Pancreas (tissue), 10 donors: ENCODE measurements at places on chromosomes 1 and 21.
A peak's percentile ranks its signal among the peaks of the same experiment; 100 is the strongest.

DNA sequence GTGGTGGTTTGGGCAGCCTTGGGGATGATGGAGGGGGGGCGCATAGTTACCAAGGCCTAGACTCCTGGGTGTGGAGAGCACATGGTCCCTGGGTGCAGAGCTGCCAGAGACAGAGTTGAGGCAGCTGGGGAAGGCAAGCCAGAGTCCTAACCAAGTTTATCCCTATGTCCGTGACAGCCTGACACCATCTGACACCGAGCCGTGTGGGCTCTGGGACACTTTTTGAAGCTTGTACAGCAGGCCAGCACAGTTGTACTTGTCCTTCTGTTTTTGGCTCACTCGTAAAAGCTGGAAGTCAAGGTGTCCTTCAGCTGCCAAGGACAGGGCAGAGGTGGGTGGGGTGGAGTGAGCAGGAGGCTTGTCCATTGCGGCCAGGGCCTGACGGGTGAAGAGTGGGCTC is 28.5 kb downstream of the SLC26A9 start:
- H3K36me3 ChIP-seq, result no peaks in the 10 kb centered on the region
- no peak for DNase-seq
- H3K27me3 ChIP-seq, result no peaks in the 10 kb centered on the region
- no peak overlapping the region for H3K27ac ChIP-seq
- H3K4me3 ChIP-seq, result no peak overlapping the region

GRCh38 chr1:17865912-17866739 is 111.0 kb downstream of the ACTL8 start:
- H3K4me3 ChIP-seq, result no peak overlapping the region
- DNase-seq, result no peak
- no peak overlapping the region for H3K27ac ChIP-seq

DNA sequence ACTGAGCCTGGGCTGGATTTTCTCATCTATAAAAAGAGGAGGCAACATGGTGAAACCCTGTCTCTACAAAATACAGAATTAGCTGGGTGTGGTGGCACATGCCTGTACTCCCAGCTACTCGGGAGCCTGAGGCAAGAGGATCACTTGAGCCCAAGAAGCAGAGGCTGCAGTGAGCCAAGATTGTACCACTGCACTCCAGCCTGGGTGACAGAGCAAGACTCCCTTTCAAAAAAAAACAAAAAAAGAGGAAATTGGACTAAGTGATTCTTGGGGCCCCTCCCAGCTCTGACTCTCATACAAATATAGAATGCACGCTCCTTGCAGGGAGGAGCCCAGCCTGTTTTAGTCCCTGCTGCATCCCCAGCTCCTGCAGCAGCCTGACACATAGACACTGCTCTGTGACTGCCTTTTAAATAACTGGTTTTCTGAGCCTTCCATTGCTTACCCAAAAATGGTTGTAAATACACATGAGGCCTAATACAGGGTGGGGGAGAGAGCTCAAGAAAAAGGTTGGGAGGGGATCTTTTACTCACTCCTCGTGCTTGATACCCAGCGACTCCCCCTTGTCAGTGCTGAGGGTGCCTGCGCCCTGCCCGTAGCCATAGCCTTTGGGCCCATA is 17.2 kb downstream of the CSRP1 start:
- H3K27me3 ChIP-seq, result no peaks in the 10 kb centered on the region
- peaks cover 19% of the 10 kb centered on the region for H3K4me1 ChIP-seq

- DNase-seq, result no peak
- no peaks in the 10 kb centered on the region for H3K36me3 ChIP-seq
- H3K4me3 ChIP-seq, result no peak overlapping the region
- no peaks in the 10 kb centered on the region for H3K4me1 ChIP-seq
- H3K27ac ChIP-seq, result no peak overlapping the region
- H3K27me3 ChIP-seq, result no peaks in the 10 kb centered on the region
Observed at GRCh38 chr1:1603671-1604373, 3.9 kb upstream of the FNDC10 start.

DNA sequence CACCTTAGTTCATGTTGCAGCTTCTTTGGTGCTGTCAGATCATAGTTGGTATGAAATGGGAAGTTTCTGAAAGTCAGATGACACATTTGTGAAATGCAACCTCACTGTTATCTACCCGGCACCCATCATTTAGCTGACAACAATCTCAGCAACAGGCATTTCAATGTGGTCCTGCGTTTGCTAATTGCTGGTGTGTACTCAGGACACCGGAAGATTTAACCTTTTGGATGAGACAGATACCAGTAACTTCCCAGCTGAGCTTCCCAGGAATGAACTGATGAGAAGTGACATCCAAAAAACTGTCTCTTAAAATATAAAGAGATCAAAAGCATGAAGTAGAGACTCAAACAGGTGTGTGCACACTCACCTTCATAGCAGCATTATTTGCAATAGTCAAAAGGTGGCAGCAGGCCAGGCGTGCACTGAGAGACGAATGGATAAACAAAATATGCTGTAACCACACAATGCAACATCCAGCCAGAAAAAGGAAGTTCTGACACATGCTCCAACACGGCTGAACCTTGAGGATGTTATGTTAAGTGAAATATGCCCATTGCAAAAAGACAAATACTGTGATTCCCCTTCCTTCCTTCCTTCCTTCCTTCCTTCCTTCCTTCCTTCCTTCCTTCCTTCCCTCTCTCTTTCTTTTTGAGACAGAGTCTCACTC is 7.9 kb upstream of the CLDN14 start:
- no peaks in the 10 kb centered on the region for H3K36me3 ChIP-seq
- no peaks in the 10 kb centered on the region for H3K4me1 ChIP-seq
- H3K4me3 ChIP-seq, result no peak overlapping the region
- H3K27ac ChIP-seq, result no peak overlapping the region

GRCh38 chr21:42218836-42219605 is at the start of gene ABCG1:
ABCG1 (plus strand) TSS chr21:42219140; CDS start chr21:42219263, 123 bp downstream.
- no peaks in the 10 kb centered on the region for H3K4me1 ChIP-seq
- H3K36me3 ChIP-seq, result no peaks in the 10 kb centered on the region
- peak; percentile 53 for DNase-seq
- no peaks in the 10 kb centered on the region for H3K27me3 ChIP-seq
- H3K4me3 ChIP-seq, result peak within 1 kb of the TSS; percentile 35

DNA sequence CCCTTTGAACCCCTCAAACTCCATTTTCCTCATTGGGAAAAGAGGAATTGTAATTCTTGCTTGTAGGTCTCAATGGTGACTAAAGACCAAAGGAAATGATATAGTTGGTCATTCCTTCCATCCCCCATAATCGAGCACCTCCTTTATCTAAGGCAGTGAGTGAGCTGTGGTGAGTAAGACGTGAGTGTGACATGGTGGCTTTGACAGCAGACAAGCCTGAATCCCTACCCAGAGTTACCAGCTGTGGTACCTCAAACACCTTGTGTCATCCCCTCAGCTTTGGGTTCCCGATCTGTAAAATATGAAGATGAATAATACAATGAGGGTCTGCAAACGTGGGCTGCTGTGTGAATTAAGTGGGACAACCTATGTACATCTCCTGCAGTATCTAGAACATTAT is 8.4 kb downstream of the TRAF5 start:
- H3K27me3 ChIP-seq, result no peaks in the 10 kb centered on the region
- DNase-seq, result no peak
- H3K4me3 ChIP-seq, result no peak overlapping the region
- no peak overlapping the region for H3K27ac ChIP-seq
- peaks cover 74% of the 10 kb centered on the region for H3K4me1 ChIP-seq

DNA sequence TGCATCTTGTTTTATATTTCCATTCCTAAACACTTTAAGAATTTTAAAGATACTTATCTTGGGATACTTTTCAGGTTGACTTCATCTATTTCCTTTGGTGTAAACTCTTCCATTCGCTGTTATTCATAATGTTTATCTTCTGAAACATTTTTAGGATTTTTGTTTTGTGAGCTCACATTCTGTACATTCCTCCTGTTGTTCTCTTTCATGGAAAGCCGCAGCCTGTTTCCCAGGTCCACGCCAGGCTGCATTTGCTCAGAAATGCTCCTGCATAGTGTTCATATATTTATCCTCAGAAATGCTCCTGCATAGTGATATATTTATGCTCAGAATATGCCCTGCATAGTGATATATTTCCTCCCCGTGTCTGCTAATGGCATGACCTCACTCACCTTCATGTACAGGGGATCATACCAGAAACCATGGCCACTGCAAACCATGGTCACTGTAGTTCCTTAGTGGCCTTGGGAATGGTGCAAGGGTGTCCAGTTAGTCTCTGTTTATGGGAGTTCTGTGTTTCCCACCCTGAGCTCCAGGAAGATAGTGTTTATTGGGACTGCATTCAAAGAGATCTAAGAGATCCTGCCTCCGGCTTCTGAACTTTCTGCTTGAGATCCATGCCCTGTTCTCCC is 153.9 kb upstream of the GREM2 start:
- H3K27ac ChIP-seq, result no peak overlapping the region
- no peaks in the 10 kb centered on the region for H3K36me3 ChIP-seq
- H3K4me1 ChIP-seq, result no peaks in the 10 kb centered on the region
- no peak overlapping the region for H3K4me3 ChIP-seq
- H3K27me3 ChIP-seq, result no peaks in the 10 kb centered on the region

DNA sequence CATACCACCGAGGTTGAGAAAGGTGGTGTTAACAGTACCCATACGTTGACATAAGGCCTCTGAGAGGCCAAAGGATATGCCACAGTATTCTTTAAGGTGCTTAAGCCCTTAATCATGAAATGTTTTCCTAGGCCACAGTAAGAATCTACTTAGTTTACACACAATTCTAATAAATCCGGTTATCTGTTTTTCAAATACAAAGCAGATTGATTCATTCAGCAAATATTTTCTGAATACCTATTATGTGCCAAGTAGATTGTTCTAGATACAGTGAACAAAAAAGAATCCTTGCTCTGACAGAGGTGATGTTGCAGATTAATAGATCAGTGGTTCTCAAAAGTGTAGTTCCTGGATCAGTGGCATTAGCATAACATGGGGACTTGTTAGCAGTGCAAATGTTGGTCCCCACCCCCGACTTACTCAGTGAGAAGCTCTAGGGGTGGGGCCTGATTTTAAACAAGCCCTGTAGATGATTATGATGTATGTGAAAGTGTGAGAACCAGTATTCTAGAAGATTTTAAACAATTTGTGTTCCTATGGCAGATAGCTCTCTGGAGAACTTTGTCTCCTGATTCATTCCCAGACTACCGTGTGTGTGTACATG is 61.6 kb downstream of the NFIA start:
- H3K27me3 ChIP-seq, result no peaks in the 10 kb centered on the region
- peaks cover 16% of the 10 kb centered on the region for H3K4me1 ChIP-seq
- no peak for DNase-seq
- no peaks in the 10 kb centered on the region for H3K36me3 ChIP-seq
- no peak overlapping the region for H3K4me3 ChIP-seq
- no peak overlapping the region for H3K27ac ChIP-seq

DNA sequence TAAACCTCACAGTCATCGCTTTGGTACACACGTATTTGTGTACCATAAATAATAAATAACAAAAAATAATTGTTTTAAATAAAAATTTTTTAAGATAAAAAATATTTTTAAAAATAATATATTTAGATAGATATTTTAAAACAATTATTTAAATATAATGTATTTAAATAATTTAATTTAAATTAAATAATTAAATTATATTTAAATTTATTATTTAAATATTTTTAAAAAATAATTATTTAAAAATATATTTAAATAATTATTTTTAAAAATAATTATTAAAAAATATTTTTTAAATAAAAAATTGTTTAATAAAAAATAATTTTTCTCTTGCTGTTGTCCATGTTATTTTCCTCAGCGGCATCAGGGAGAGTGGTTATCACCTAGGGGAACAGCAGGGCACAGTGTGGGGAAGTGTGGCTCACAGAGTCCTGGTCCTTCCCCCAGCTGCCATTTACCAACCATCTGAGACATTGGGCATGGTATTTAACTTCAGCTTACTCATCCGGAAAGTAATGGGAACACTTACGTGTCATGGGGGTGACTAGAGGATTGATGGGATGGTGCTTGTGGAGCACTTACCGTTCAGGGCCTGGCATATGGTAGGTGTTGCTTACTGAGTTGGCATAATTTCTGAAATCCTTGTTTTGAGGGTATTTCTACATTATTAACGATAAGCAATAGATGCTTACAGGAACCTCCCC is 92.9 kb upstream of the TSPAN2 start:
- H3K27me3 ChIP-seq, result no peaks in the 10 kb centered on the region
- H3K4me1 ChIP-seq, result peaks cover 7% of the 10 kb centered on the region
- H3K4me3 ChIP-seq, result no peak overlapping the region
- H3K27ac ChIP-seq, result no peak overlapping the region

DNA sequence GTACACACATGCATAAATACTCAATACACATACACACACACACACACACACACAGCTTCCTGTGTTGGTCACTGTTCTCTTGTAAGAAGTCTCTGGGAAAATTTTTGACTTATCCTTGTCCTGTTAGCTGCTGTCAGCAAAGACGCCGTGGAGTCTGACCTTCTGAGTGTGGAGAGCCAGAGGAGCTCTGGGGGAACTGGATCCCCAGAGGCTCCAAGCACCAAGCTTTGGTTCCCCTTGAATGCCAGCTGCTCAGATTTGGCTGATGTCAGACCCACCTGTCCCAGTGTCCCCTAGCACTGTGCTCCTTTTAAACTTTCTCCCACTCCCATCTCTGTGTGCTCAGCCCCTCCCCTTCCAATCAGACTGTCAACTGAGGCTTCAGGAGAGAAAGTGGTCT is 319.1 kb downstream of the CAMTA1 start:
- DNase-seq, result no peak
- H3K4me1 ChIP-seq, result no peaks in the 10 kb centered on the region
- H3K27me3 ChIP-seq, result no peaks in the 10 kb centered on the region
- no peak overlapping the region for H3K4me3 ChIP-seq
- H3K27ac ChIP-seq, result no peak overlapping the region
- no peaks in the 10 kb centered on the region for H3K36me3 ChIP-seq

DNA sequence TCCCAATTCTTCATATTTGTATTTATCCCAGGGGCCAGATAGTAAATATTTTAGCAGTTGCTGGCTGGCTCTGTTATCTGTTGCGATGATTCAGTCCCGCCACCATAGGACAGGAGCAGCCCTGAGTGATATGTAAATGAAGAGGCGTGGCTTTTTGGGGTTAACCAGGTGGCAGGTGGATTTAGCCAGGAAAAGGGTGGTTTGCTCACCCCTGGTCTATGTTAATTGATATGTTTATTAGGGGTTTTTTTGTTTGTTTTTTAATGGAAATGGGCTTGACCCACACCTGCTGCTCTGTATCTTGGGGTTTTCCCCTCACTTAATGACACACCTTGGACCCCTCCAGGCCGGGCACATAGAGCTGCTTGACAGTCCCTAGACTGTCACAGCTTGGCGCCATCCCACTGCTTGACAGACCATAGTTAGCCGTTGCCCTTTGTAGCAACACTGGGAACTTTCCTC is 62.8 kb downstream of the PIK3CD start:
- no peaks in the 10 kb centered on the region for H3K27me3 ChIP-seq
- no peak for DNase-seq
- no peak overlapping the region for H3K4me3 ChIP-seq
- no peaks in the 10 kb centered on the region for H3K4me1 ChIP-seq
- no peaks in the 10 kb centered on the region for H3K36me3 ChIP-seq
